Activated CD8-positive, alpha-beta memory T cell treated with anti-CD3 and anti-CD28 coated beads for 1 hour (primary cell): ENCODE measurements at places on chromosomes 3 and 15.

GRCh38 chr3:66473181-66473580 lies 27.6 kb downstream of the LRIG1 start:
- no peak for DNase-seq

DNA sequence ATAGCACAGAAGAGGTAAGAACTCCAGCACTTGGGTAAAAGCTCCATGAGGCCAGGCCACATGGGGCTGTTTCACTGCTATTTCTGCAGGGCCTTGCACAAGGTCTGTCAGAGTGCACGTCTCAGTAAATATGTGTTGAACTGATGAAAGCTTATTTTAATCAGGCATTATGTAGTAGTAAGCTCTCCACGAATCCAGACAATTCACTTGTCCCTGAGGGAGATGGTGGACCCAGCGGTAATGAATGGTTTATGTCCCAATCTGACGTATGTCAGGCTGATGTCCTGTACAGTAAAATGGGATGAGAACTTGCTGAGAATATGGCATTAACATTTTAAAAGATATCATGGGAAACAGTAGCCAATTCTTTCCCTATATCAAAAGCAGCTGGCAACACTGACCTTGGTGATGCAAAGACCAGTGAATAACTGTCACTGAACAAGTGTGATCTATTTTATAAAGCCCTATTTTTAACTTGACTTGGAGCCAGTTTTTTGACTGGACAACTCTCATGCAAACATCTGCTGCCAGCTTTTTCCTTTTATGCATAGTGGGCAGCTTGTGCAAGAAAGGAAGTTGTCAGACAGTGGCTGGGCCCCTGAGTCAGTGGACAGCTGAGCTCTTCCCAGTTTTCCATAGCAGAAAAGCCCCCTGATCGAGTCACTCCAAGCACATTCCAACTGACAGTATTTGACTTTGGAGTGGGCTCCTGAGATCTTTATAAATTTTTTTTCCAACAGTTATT lies 519.8 kb upstream of the MDFIC2 start:
- no peak for DNase-seq

GRCh38 chr3:196837819-196838420 lies 29.8 kb upstream of the SENP5 start:
- peak; percentile 41 for DNase-seq

GRCh38 chr3:138124706-138125355 lies 7.4 kb downstream of the A4GNT start:
- DNase-seq = no peak

- no peak for DNase-seq
These were observed 57.4 kb downstream of the APBA2 start for GRCh38 chr15:28943146-28943545.

DNA sequence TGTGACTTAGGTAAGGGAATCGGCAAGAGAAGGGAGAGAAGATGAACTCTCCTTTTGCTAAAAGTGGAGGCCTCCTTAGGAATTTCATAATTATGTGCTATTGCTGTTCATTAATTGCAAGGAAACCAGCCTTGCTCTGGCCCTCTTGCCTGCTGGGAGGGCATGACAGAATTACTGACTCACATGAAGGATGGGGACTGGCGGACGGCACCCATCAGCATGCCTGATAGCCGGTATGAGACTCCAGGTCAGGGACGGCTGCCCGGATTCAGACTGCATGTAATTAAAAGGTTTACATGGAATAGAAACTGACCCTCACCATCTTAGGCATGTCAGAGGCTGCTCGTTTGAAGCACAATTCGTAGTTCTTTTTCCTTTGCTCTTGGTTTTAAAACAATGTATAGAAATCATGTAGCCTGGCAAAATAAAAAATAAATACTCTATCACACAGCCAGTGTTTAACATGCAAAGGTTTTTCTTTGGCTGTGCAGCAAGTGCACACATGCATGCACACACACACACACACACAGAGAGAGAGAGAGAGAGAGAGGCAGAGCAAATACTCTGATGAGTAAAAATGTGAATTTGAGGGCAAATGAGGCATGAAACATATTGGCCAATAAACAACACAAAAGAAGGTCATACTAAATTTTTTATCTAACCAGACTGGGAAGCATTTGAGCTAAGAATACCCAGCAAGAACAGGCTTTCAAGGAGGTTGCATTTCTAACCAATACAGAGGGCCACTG lies 82.7 kb downstream of the FOXB1 start:
- no peak for DNase-seq
